ENCODE measurements at places on chromosomes 12 and 14. TPM values are rescaled to one million over a fixed set of nuclear protein-coding genes. Genes with fewer than 3 reads are reported as not detected.

DNA sequence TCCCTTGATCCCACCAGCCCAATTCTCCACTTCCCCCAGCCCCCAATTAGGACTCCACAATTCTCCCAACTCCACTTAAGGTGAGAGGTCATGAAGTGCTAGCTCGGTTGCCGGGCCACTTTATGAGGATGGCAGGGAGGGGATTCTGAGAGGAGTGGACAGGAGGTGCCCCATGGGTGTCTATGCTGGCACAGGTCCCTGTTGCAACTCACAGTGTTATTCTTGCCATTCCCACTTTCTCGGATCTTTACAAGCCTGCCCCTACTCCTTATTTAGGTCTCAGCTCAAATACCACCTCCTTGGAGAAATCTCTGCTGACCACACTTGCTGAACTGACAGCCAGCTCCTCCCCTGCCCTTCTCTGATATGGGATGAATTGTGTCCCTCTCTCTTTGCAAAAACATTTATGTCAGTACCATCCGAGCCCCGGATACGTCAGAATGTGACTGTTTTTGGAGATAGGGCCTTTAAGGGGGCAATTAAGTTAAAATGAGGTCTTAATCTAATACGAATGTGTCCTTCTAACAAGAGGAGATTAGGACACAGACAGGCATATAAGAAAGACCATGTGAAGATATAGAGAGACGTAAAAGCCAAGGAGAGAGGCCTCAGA is 4.2 kb upstream of the LGALS3 start:
- no peak for DNase-seq

GRCh38 chr12:4829161-4829792 is 80.4 kb upstream of the KCNA1 start:
- no peak for DNase-seq

- DNase-seq = no peak
These were observed 192.3 kb downstream of the MON2 start for GRCh38 chr12:62658910-62659309.

DNA sequence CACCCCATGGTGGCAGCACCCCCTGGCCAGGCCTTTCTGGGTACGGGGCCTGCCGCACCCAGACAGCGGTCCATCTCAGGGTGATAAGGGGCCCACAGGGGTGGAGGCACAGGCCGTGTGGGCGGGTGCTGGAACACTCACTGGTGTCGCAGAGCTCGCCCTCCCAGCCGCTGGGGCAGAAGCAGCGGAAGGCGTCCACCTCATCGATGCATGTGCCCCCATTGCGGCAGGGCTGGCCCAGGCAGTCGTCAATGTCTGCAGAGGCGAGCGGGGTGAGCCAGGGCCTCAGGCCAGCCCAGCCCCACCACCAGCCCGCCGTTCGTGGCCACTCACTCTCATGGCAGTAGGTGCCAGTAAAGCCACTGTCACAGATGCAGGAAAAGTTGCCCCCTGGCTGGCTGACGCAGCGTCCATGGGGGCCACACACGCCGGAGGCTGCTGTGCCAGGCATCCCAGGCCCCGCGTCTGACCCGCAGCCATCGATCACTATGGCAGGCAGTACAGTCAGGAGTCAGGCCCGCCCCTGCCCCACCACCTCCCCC is 19.9 kb downstream of the JAG2 start:
- no peak for DNase-seq

DNA sequence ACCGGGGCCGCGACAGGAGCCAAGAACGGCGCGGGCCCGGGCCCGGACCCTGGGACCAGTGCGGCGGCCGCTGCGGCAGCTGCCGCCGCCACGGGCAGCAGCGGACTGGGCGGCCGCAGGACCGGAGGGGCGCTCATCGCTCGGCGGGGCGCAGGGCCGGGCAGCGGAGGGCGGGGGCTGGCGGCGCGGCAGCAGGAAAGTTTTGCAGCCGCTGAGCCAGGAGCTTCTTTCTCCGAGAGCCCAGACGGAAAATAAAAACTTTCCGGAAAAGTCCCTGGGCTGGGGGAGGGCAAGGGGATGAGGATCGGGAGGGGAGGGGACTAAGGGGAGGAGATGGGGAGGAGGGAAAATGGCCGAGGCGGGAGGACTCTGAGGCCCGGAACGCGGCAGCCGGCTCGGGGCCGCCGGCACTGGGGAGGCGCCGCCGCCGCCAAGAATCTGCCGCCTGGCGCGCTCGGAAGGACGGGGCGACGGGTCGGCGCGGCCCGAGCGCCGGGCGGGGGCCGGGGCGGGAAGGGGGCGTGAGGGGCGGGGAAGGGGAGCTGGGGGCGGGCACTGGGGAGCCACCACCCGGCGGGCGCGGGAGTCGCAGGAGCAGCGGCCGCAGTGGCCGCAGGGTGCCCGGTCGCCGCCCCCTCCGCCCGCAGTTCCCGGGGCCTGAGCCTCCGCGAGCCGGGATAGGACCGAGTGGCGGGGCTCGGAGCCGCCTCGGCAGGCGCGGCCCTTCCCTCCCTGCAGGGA is at the start of gene PRKD1:
PRKD1 (minus strand) TSS at position 472 of the 741 bp plus-strand sequence.
- no peak for DNase-seq

DNA sequence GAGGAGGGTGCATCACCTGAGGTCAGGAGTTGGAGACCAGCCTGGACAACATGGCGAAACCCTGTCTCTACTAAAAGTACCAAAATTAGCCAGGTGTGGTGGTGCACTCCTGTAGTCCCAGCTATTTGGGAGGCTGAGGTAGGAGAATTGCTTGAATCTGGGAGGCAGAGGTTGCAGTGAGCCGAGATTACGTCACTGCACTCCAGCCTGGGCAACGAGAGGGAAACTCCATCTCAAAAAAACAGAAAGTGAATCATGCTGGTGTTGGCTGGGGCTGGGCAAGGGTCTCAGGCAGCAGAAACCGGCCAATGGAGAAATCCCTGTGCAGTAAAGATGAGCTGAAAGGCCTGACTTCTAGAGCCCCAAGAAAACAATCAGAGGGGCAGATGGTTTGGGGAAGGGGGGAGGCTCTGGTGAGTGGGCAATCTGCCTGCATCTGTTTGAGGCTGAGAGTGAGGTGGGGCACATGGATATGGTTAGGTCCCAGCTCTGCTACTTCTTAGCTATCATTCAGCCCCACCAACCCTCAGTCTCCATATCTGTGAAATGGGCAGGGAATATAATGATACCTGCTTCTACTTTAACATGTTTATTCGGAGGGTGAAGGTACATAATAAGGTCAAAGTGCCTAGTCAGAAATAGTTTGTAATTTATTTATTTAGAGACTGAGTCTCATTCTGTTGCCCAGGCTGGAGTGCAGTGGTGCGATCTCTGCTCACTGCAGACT is 21.3 kb upstream of the COX6A1 start:
- DNase-seq = no peak

DNA sequence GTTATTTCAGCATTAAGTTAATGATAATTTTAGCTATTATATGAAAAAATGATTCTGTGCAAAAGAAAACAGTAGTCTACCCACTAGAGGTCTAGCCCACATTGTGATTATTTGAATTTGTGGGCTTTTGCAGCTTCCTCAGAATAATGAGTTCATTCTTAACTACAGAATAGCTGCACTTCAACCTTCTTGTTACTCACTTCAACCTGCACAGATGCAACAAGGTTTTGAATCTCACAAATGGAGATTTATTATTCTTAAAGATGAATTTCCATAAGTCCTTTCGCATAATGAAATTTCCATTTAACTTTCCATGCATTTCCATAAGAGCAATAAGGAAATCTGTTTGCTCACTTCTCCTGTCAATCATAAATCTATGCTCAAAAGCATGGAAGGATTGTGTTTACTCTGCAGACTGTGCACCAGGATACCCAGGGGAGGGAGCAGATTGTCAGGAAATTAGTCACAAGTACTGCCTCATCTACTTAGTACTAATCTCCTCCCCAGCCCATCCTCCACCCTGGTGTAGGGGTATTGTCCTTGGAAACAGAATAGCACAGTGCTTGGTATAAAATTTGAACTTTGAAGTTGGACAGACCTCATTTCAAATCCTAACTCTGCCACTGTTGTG is 24.1 kb downstream of the PTGER2 start:
- no peak for DNase-seq

- no peak for DNase-seq
These were observed 32.4 kb downstream of the LMO3 start for GRCh38 chr12:16573398-16574077.

- DNase-seq = no peak
These were observed 48.8 kb downstream of the LTBP2 start for GRCh38 chr14:74563233-74563585.

DNA sequence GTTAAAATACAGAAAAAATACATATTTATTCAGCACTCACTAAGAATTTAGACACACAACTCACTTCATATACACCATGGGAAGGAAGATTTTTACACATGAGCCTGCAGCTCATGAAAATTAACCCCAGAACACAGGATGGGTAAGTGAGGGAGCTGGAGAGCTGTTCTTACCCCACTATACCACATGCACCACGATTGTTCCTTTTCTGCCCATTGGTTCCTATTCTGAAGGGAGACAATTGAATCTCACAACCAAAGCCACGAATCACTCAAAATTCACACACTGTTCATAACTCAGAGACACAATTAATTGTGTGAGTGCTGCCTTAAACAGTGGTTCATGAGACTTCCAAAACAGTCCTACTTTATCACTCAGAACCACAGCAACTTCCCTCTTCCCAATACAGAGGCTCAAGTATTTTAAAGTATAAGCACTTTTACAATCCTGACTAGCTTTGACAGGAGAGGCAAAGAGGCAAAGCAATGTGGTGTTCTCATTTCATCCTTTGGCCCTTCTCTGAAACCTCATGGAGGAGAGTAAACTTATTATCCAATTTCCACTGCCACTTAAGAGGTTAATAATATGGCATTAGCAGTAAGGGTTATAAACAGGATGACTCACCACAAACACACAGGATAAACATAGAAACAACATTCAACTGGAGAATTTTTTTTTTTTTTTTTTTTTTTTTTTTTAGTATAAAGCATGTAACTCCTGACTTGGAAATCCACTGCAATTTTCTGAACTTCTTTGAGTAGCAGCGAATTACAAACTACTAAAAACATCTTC is 59.5 kb downstream of the ITPR2 start:
- DNase-seq = no peak

DNA sequence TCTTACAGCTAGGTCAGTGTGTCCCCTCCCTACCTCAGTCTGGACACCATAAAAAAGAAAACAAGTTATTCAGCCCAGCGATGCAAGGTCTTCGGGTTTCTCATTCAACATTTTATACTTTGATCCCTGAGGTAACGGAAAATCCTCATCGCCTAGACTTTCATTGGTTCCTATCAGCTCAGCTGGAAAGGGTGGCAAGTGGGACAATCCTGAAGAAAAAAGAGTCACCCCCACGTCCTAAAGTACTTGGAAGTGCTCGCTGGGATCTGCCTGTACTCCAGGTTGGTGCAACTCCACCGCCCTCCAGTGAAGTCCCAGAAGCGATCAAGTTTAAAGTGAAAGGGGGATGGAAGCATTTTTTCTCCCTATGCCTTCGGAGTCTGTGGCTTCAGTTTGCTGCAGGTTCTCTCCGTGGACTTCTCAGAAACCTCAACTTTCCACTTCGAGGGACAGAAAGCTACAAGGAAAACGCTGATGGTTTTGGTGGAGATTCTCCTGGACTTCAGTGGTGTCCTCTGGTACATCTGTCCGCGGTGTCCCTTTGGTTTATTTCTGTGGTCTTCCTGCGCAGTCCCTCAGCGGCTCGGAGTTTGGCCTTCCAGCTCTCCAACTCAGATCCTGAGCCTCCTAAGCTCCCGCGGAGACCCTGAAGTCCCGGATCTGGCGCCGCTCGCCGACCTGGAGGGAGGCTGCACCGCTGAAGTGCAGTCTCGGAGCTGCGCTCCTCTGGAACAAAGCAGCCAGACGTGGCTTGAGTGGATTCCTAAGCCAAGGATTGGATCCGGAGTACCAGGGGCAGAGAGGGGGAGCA is 1.8 kb upstream of the LRFN5 start:
- DNase-seq = no peak

DNA sequence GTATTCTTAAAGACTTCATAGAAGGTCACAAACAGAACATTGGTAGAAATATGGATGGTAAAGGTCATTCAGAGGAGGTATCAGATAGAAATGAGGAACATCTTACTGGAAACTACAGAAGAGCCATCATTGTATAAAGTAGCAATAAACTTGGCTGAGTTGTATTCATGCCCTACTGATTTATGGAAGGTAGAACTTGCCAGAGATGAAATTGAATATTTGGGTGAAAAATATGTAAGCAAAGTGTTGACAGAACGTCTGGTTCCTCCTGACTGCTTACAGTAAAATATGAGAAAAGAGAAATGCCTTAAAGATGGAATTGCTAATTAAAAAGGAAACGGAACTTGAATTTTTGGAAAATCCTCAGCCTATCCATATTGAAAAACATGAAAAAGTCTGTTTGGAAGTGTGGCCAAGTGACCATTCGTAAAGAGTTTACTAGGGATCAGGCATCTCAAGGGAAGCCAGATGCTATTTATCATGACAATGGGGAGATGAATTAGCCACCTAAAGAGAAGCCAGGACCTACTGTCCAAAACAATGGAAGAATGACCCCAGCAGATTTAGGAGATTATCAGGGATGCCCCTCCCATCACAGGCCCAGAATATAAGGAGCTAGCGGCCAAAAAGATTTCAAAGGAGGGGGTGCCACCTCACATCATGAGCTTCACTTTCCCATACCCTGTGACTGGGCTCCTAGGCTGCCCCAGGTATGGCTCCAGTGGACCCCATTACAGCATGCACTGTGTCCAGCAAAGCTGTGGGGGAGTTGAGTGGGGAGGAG is 189.3 kb downstream of the ITPR2 start:
- DNase-seq = no peak

The KRT73 gene
- total RNA-seq = not detected

The DCTN2 gene
- total RNA-seq = 89.3 TPM
